Activated naive CD4-positive, alpha-beta T cell treated with anti-CD3 and anti-CD28 coated beads, Interleukin-2, amount 10 ng/mL, durations not matched to agents 7 days and 5 days (primary cell): ENCODE measurements at places on chromosomes 4 and X.

DNA sequence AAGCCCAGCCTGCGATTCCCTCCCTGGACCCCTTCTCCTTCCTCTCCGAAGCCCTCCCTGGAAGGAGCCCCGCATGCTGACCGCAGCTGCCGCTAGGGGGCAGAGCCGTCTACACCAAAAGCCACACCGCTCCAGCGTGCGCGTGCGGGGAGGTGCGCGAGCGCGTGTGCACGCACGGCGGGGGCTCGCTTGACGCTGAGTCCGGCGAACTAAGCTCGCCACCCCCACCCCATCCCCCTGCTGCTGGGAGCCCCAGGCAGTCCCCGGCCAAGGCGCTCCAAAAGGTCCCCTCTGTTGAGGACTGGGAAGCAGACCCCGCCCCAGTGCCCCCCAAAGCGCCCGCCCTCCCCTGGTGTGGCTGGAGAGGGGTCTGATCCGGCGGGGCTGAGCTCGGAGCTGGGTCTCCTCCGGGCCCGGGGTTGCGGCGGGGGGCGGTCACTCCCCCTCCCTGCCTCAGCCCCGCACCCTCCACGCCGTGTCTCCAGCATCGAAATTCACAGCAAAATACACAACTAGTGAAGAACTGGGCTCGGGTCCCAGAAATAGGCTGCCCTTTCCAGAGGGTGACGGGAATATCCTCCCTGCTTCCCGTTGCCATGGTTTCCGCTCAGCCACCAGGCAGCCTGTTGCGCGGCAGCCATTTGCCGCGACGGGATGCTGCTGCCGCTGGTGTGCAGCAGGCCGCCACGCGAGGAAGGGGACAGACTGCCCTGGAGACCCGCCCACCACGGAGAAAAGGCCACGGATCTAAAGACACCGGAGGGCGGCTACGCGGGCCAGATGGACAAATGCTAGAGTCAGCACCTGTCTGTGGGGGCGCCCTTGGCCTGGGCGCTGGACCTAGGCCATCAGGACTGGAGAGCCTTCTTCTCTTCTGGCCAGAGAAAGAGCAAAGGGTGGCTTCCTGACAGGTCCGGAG lies 11.2 kb upstream of the CCNQ start:
- peaks cover 61% of the 10 kb centered on the region for H3K27me3 ChIP-seq
- no peak overlapping the region for H3K27ac ChIP-seq
- H3K4me1 ChIP-seq = peaks cover 17% of the 10 kb centered on the region
- no peaks in the 10 kb centered on the region for H3K36me3 ChIP-seq
- peak overlapping the region; percentile 69 for H3K4me3 ChIP-seq

DNA sequence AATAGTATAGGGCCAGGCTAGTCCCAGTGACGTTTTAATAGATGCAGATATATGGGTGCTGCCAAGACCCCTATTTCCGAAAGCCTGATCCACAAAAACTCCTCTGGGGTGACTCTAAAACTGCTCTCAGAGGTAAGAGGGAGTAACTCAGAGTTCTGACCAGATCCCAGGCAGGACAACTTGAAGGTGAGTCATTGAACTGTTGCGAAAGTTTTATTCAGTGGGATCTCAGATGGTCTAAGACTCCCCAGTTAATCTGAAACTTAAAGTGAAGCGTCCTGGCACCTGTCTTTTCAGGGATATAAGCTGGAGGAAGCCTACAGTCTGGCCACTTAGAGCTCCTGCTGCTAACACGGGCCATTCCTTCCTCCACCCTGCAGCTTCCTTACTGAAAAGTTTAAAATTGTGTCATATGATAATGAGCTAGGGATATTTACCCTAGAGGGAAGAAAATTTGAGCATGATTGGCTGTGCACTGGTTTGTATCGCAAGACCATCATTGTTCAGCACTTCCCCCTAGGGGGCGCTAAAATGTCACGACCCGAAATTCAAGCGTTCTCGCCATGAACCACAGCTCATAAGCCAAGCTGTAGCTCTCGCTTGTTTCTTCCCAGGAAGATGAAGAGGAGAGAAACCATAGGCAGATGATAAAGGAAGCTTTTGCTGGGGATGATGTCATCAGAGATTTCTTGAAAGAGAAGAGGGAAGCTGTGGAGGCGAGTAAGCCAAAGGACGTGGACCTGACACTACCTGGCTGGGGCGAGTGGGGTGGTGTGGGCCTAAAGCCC lies 19.5 kb downstream of the UTP14A start:
- H3K36me3 ChIP-seq = peaks cover 18% of the 10 kb centered on the region
- H3K27me3 ChIP-seq = no peaks in the 10 kb centered on the region
- peak overlapping the region; percentile 25 for H3K27ac ChIP-seq
- DNase-seq = peak; percentile 78
- no peak overlapping the region for H3K4me3 ChIP-seq
- H3K4me1 ChIP-seq = peaks cover 5% of the 10 kb centered on the region

DNA sequence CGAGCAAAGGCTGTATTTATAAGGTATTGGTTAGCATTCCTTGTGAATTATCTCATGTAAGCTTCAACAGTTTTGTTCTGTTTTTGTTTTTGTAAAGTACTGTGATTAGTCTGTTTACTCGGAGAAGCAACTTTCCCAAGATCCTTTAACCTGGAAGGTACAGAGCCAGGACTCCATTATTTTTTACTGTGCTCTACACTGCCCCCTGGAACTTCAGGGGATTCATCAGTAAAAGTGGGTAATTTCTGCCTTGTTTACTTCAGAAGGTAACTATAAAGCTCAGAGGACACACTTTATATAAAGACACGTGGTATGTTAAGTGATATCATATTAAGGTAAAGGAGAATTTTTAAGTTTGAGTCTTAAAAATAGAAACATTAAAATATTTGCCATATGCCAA lies 124.9 kb downstream of the IQCM start:
- H3K4me3 ChIP-seq = no peak overlapping the region
- H3K36me3 ChIP-seq = no peaks in the 10 kb centered on the region
- H3K27ac ChIP-seq = no peak overlapping the region
- H3K27me3 ChIP-seq = no peaks in the 10 kb centered on the region
- no peaks in the 10 kb centered on the region for H3K4me1 ChIP-seq
- no peak for DNase-seq

DNA sequence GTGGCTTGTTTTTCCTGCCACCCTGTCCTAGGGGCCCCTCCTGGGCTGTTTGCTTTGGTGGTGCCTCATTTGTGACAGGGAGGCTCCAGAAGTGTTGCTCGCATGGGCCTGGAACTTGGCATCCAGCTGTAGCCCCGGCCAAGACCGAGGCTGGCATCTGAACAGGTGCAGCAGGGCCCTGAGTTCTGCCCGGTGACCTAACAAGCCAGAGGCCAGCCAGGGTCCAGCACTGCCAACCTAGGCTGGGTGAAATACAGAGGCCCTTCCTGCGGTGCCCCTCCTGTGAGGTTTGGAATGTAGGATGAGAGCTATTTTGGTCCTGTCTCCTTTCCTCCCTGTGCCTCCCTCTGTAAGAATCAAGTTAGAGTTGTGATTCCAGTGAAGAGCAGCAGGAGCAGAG lies 58.5 kb downstream of the STARD8 start:
- H3K4me1 ChIP-seq = no peaks in the 10 kb centered on the region
- no peaks in the 10 kb centered on the region for H3K27me3 ChIP-seq
- no peak overlapping the region for H3K27ac ChIP-seq
- DNase-seq = no peak

DNA sequence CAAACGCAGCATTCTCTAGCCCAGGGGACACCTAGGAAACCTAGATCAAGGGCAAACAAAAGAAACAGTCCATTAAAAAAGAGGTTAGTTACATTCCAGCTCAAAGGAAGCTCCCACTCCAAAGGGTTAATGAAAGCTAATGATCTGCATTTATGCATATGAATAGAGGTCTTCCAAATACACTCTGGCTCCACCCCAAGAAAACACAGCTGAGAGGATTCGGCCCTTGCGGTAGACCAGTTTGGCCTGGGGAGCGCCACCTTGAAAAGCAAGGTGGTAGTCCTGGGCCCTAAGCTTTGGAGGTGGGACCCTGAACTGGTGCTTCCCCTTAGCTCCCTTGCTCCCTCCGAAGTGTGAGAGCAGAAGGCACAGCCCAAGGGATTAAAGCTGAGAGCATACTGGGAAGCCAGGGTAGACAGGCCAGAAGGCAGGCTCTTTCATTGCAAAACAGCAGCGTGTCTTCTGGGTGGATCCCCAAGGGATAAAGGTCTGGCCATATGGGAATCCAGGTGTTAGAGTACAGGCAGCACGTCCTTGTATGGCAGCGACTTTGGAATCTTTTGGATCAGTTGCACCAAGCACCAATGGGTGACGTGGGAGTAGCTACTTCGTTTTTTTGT lies 3.7 kb downstream of the GABRQ start:
- H3K4me3 ChIP-seq = no peak overlapping the region
- H3K27me3 ChIP-seq = peaks cover 39% of the 10 kb centered on the region
- H3K36me3 ChIP-seq = no peaks in the 10 kb centered on the region
- no peaks in the 10 kb centered on the region for H3K4me1 ChIP-seq

- H3K27me3 ChIP-seq = no peaks in the 10 kb centered on the region
- H3K36me3 ChIP-seq = peaks cover 1% of the 10 kb centered on the region
- DNase-seq = no peak
- H3K27ac ChIP-seq = peak overlapping the region; percentile 3
Observed at GRCh38 chrX:39493168-39493567, 604.6 kb downstream of the BCOR start.

- no peaks in the 10 kb centered on the region for H3K36me3 ChIP-seq
- H3K4me3 ChIP-seq = no peak overlapping the region
- H3K27ac ChIP-seq = no peak overlapping the region
- no peak for DNase-seq
Observed at GRCh38 chr4:119897260-119897659, 169.4 kb downstream of the MAD2L1 start.

DNA sequence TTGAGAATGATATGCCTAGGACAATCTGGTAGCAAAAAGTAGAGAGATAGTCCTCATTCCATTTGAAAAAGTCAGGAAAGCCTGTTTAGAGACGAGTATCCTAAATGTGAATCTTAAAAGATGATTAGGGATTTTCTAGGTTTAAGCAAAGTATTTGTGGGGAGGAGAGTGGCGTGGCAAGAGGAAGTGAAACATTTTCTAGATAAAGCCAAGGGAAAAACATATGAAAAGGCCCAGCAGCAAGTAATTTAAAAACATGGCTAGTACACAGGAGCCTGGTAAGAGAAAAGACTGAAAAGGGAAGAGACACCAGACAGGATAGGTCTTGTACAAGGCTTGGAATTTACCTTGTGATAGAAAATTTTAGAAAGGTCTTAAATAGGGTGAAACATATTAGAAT lies 45.9 kb downstream of the CORIN start:
- DNase-seq = no peak
- H3K27ac ChIP-seq = no peak overlapping the region
- no peak overlapping the region for H3K4me3 ChIP-seq

GRCh38 chr4:7275067-7275466 lies 82.7 kb downstream of the SORCS2 start:
- no peak overlapping the region for H3K27ac ChIP-seq
- no peaks in the 10 kb centered on the region for H3K36me3 ChIP-seq
- H3K4me3 ChIP-seq = no peak overlapping the region
- H3K27me3 ChIP-seq = no peaks in the 10 kb centered on the region
- H3K4me1 ChIP-seq = no peaks in the 10 kb centered on the region

GRCh38 chrX:103540145-103540544 lies 20.9 kb upstream of the RAB40A start:
- no peak for DNase-seq
- no peak overlapping the region for H3K4me3 ChIP-seq
- H3K4me1 ChIP-seq = no peaks in the 10 kb centered on the region
- no peaks in the 10 kb centered on the region for H3K36me3 ChIP-seq
- no peaks in the 10 kb centered on the region for H3K27me3 ChIP-seq

GRCh38 chr4:81257021-81257420 lies 42.0 kb upstream of the PRKG2 start:
- H3K27me3 ChIP-seq = no peaks in the 10 kb centered on the region
- H3K4me3 ChIP-seq = no peak overlapping the region
- no peak for DNase-seq
- no peaks in the 10 kb centered on the region for H3K4me1 ChIP-seq
- H3K27ac ChIP-seq = no peak overlapping the region
- H3K36me3 ChIP-seq = no peaks in the 10 kb centered on the region

GRCh38 chr4:159142241-159142640 lies 39.4 kb downstream of the RAPGEF2 start:
- H3K36me3 ChIP-seq = no peaks in the 10 kb centered on the region
- no peak overlapping the region for H3K4me3 ChIP-seq
- H3K4me1 ChIP-seq = no peaks in the 10 kb centered on the region
- H3K27ac ChIP-seq = no peak overlapping the region
- no peaks in the 10 kb centered on the region for H3K27me3 ChIP-seq
- no peak for DNase-seq

DNA sequence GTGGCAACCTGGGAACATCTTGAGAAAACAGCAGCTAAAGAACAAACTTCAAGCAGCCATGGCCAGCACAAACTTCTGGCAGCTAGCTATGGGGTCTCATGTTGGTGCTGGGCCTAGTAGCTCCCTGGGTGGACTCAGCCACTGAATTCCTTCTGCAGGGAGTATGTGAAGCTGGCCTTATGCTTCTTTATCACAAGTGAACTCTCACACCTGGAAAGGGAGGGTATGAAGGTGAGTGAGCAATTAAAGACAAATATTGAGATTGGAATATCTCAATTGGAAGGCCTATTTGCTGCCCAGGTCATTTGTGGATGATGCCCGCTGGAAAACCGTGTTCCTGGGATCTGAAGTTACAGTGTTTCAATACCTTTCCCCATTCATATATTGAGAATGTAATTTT lies 153.3 kb upstream of the RPS6KA3 start:
- no peak overlapping the region for H3K4me3 ChIP-seq
- no peaks in the 10 kb centered on the region for H3K36me3 ChIP-seq
- no peak for DNase-seq
- H3K27me3 ChIP-seq = no peaks in the 10 kb centered on the region

GRCh38 chrX:37796310-37796709 lies 16.5 kb downstream of the CYBB start:
- no peak overlapping the region for H3K27ac ChIP-seq
- H3K4me1 ChIP-seq = peaks cover 18% of the 10 kb centered on the region
- peaks cover 2% of the 10 kb centered on the region for H3K36me3 ChIP-seq
- H3K27me3 ChIP-seq = no peaks in the 10 kb centered on the region

- peaks cover 48% of the 10 kb centered on the region for H3K36me3 ChIP-seq
- peak; percentile 8 for DNase-seq
- no peaks in the 10 kb centered on the region for H3K27me3 ChIP-seq
- no peak overlapping the region for H3K27ac ChIP-seq
- H3K4me3 ChIP-seq = no peak overlapping the region
Observed at GRCh38 chr4:2829321-2829932, 14.2 kb upstream of the ADD1 start.

DNA sequence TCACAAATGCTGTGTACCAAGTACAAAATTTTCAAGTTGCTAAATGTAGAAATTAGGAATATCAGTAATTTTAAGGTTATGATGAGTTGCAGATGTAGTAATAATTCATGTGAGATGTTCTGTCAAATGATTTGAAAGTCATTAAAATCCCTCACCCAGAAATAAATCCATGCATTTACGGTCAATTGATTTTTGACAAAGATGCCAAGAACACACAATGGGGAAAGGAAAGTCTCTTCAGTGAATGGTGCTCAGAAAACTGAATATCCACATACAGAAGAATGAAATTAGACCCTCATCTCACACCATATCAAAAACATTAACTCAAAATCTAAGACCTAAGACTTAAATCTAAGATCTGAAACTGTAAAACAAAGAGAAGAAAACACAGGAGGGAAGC lies 12.9 kb upstream of the BMPR1B start:
- no peak for DNase-seq
- no peaks in the 10 kb centered on the region for H3K36me3 ChIP-seq
- H3K4me3 ChIP-seq = no peak overlapping the region
- H3K27me3 ChIP-seq = no peaks in the 10 kb centered on the region
- no peaks in the 10 kb centered on the region for H3K4me1 ChIP-seq
